ENCODE measurements at places on chromosomes 6 and 20.

DNA sequence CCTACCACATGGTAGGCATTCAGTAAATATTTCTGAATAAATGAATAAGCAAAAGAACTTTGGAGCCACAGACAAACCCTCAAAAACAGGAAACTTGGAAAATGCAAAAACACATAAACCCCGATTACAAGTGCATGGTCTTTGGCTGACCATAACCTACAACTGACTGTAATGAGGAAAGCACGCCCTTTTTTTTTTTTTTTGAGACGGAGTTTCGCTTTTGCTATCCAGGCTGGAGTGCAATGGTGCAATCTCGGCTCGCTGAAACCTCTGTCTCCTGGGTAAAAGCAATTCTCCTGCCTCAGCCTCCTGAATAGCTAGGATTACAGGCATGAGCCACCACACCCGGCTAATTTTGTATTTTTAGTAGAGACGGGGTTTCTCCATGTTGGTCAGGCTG is 11.9 kb upstream of the LATS1 start:
- no peak for DNase-seq

DNA sequence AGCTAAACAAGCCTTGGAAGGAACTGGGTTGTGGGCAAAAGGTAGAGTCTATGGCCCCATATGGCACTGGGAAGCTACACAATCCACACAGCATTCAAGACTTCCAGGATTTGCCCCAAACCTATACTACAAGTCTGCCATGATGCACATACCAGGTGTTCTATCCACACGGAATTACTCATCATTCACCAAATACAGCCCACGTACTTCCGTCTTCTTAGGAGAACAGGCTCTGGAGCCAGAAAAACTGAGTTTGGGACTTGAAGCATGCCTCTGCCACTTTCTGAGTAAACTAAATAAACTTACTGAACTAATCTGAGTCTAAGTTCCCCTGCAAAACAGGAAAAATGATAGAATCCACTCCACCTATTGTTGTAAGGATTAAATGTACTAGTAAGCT is 28.6 kb downstream of the RIMS4 start:
- DNase-seq = no peak

- no peak for DNase-seq
Observed at GRCh38 chr20:2485661-2486060, 15.1 kb upstream of the SNRPB start.

- no peak for DNase-seq
Observed at GRCh38 chr20:11437611-11438380, 479.9 kb upstream of the BTBD3 start.

GRCh38 chr6:10411131-10411970 is 3.5 kb downstream of the TFAP2A start:
- DNase-seq = no peak

- DNase-seq = no peak
Observed at GRCh38 chr6:161152907-161153662, 120.8 kb downstream of the AGPAT4 start.

- DNase-seq = no peak
Observed at GRCh38 chr20:57439432-57439831, 48.2 kb downstream of the RBM38 start.

DNA sequence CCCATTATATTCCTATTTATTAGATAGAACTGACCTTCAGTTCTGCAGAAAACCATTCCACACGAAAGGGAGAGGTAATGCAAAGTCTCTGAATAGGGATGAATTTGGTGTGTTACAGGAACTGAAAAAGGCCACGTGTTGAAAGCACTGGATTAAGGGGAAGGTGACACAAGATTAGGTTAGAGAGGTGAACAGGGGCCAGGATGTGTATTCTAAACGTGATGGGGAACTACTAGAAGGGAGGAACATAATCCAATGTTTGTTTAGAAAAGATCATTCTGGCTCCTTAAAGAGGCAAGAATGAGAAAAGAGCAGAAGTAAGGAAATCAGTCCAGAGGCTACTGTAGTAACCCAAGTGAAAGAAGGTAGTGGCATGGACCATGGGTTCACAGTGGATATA is 6.3 kb upstream of the ZKSCAN8 start:
- no peak for DNase-seq

DNA sequence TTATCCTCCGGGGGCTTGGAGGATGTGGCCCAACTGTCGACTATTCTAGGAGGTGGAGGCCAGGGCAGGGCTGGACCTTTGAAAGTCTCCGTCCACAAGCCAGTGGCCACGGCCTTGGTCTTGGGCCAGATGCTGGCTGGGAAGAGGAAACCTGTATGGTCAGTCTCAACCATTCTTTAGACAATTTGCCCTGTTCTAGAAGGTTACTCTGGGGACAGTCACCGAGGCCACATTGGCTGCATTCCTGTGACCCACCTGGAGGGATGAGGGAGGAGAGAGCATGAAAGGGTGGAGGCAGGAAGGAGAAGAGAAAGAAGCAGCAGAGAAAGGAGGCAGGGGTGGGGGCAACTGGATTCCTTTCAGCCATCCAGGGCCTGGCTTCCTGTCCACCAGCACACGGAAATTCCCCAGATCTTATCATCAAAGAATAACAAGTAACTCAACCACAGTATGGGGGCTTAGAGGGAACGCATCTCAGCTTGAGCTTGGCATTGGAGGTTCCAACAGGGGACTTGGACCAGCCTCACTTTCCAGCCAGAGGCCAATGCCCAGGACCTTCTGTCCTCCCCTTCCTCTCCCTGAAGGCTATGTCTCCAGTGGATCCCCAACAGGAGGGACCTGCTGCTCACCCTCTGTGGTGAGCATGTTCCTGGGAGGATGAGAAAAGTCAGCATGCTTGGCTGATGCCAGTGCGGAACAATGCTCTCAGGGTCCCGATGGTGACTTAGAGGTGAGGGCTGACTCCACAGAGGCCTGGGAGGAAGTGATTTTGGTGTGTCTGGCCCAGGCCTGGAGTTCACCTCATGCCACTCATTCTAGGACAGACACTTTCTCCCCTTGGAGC is 30.4 kb downstream of the TGM2 start:
- no peak for DNase-seq

DNA sequence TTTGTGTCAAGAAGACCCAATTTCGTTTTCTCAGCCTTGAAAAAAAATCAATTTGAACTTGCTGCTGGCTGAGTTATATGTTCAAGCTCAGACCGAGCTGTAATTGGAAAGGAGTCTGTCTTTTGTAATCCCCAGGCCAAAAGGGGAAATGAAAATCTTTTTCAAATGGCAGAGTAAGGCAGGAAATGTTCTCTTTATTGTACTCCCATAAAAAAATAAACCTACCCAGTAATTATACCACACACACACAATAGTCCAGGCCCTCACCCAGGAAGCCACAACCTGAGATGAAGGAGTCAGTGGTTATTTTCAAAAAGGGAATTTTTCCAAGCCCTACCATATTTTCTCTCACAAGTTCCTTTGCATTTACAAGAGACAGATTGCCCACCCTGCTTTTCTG is 45.3 kb downstream of the CLIC5 start:
- DNase-seq = no peak

GRCh38 chr20:61254881-61255626 is 3.0 kb downstream of the CDH4 start:
- no peak for DNase-seq

- no peak for DNase-seq
Observed at GRCh38 chr20:56574531-56575142, 41.6 kb downstream of the FAM209B start.

GRCh38 chr6:8392569-8392968 is 42.8 kb downstream of the SLC35B3 start:
- DNase-seq = no peak

DNA sequence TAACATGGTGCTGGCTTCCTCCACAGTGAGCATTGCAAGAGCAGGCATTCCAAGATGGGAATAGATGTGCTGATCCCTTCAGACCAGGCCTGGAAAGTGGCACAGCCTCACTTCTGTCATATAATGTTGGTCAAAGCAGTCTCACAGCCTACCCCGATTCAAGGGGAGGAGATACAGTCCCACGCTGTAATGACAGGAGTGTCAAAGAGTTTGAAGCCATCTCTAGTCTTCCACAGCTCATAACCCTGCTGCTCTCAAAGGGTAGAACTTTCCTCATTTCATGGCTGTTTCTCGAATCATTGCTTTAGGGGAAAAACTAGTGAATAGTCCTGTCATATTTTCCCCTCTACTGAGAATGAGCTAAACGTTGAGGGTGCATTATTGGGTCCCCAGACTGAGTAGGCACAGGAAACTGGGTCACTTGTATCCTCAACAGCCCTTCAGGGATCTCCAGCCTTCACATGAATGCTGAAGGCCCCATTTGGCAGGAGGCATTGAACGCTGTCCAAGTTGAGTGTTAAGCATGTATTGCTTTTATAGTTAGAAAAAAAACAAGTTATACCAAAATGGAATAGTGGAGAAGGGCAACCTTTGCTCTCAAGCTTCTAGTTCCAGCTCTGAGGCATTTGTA is 27.3 kb downstream of the DTD1 start:
- DNase-seq = no peak

- DNase-seq = no peak
Observed at GRCh38 chr6:93447874-93448273, 28.5 kb upstream of the EPHA7 start.

DNA sequence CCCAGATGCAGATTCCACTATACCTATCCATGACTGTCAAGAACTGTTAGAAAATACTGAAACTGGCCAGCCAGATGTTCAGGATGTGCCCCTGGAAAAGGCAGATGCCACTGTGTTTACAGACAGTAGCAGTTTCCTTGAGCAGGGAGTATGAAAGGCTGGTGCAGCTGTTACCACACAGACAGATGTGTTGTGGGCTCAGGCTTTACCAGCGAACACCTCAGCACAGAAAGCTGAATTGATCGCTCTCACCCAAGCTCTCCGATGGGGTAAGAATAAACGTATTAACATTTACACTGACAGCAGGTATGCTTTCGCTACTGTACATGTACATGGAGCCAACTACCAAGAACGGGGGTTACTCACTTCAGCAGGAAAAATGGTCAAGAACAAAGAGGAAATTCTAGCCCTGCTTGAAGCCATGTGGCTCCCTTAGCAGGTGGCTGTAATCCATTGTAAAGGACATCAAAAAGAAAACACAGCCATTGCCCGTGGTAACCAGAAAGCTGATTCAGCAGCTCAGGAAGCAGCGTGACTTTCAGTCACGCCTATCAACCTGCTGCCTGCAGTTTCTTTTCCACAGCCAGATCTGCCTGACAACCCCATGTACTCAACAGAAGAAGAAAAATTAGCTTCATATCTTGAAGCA is 459.7 kb upstream of the HTR1E start:
- no peak for DNase-seq

- no peak for DNase-seq
Observed at GRCh38 chr6:10434235-10434634, 19.4 kb upstream of the TFAP2A start.

DNA sequence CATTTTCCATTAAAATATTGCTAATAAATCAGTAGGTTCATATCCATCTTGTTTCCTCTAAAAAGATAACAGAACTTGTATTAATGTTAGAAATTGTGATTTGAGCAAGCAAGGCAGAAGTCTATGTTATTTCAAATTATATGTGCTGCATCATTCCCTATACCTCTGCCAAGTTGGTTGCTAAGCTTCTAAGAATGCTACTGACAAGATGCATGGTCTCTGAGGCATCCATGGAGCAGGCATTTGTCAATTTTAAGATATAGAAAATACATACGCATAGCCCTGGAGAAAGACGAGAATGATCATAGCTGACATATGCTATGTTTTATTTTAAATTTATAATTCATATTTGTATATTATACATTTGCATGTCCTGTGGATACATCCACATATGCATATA is 168.3 kb upstream of the THEMIS start:
- no peak for DNase-seq

GRCh38 chr20:59603781-59604541 is at the start of gene PHACTR3:
Gene PHACTR3, plus strand, starts transcription at chr20:59604540. Its CDS starts 475 bp downstream, at chr20:59605015.
- DNase-seq = no peak

DNA sequence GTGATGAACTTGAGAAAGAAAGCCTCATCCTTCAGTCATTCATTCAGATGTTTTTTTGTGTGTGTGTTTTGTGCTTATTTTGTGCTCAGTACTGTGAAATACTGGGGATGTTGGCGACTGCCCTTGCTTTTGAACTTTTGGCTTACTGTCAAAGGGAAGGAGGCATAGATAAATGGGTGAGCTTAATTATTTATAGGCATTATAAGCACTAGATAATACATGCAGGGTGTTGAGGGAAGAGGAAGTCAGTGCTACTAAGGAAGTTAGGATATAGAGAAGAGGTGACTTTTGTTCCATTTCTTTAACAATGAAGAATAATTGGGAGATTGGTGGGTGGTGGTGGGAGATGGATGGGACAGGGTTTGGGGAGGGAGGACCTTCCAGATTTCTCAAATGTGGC is 23.6 kb downstream of the XRN2 start:
- no peak for DNase-seq

DNA sequence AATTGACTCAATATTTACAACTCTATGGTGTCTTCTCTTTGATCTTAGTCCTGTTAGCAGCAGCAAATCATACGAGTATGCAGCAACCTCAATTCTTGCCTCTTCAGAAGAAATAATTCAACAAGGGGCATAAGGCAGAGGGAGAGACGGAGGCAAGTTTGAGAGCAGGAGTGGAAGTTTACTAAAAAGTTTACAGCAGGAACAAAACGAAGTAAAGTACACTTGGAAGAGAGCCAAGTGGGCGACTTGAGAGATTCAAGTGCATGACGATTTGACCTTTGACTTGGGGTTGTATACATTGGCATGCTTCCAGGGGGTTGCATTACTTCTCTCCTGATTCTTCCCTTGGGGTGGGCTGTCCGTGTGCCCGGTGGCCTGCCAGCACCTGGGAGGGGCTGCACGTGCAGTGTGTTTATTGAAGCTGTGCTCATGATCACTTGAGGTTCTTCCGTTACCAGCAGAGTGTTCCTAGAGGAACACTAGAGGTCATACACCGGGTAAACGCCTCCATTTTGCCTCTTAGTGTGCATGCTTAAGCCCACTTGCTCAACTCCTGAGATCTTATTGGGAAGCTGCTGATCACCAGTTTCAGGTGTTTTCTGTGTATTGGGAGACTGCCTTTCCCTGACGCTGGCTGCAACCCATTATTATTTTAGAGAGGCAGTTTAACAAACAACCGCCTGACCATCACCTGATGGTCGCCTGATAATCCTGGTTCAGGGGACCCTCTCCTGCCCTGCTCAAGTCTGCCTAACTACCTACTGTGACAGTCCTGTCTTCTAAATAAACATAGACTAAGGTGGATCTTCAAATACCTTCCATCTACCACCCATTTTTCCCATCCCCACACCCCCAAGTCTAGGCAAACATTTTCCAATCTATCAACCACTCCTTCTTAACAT is 172.4 kb upstream of the MYLIP start:
- DNase-seq = no peak

DNA sequence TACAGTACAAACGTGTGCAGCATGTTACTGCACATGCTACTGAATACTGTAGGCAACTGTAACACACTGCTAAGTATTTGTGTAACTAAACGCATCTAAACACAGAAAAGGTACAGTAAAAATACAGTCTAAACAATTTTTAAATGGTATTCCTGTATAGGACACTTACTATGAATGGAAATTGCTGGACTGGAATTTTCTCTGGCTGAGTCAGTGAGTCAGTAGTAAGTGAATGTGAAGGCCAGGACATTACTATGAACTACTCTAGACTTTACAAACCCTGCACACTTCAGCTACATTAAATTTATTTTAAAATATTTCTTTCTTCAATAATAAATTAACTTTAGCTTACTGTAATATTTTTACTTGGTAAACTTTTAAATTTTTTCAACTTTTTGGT is 225.0 kb upstream of the TENT5A start:
- no peak for DNase-seq
